Breast epithelium (tissue), 4 donors: ENCODE measurements at places on chromosomes 7 and 10. TPM values are rescaled to one million over a fixed set of nuclear protein-coding genes. Genes with fewer than 3 reads are reported as not detected.

DNA sequence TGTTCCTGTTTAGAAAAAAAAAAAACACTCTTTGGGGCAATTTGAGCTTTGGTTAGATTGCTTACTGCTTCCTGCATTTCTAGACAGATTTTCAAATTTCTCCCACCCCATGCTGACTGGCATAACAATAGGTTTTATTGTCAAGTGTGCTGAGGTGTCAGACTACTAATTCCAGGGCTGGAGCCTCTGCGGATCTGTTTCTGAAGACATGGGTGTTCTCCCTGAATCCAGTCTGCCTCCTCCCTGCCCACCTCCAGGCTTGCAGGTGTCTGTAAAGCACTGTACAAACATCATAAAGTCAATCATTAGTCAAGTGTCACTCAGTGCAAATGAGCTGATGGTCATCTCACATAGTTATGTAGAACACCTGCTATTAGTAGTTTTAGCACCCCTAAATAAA is 292.4 kb downstream of the GATA3 start:
- DNase-seq = no peak
- no peaks in the 10 kb centered on the region for H3K27me3 ChIP-seq
- H3K36me3 ChIP-seq = no peaks in the 10 kb centered on the region
- no peak overlapping the region for H3K4me3 ChIP-seq
- H3K27ac ChIP-seq = no peak overlapping the region

- no peak overlapping the region for H3K4me3 ChIP-seq
- H3K4me1 ChIP-seq = no peaks in the 10 kb centered on the region
- H3K36me3 ChIP-seq = no peaks in the 10 kb centered on the region
- H3K27me3 ChIP-seq = no peaks in the 10 kb centered on the region
- no peak for DNase-seq
Observed at GRCh38 chr7:77367976-77368375, 48.2 kb downstream of the GSAP start.

GRCh38 chr7:156524818-156525597 is 115.6 kb upstream of the RNF32 start:
- H3K36me3 ChIP-seq = no peaks in the 10 kb centered on the region
- H3K4me3 ChIP-seq = no peak overlapping the region
- no peak for DNase-seq

- H3K36me3 ChIP-seq = no peaks in the 10 kb centered on the region
- no peak overlapping the region for H3K27ac ChIP-seq
- H3K4me3 ChIP-seq = no peak overlapping the region
- no peak for DNase-seq
Observed at GRCh38 chr7:47233996-47234395, 347.9 kb downstream of the TNS3 start.

DNA sequence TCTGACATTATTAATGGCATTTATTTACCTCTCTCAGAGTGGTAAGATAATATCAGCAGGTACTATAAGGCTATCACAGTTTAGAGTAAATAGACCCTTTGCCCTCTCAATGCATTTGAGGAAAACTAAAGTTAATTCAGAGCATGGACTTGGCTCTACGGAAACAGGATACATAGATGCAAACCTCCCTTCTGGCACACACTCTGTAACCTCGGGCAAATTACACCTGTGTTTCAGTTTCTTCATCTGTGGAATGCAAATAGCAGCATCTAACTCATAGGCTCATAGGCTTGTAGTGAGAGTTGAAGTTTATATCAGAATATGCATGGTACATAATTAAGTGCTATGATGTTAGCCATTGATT is 5.6 kb downstream of the RAPGEF5 start:
- no peaks in the 10 kb centered on the region for H3K27me3 ChIP-seq
- DNase-seq = no peak
- H3K27ac ChIP-seq = no peak overlapping the region
- H3K4me3 ChIP-seq = no peak overlapping the region
- no peaks in the 10 kb centered on the region for H3K36me3 ChIP-seq

DNA sequence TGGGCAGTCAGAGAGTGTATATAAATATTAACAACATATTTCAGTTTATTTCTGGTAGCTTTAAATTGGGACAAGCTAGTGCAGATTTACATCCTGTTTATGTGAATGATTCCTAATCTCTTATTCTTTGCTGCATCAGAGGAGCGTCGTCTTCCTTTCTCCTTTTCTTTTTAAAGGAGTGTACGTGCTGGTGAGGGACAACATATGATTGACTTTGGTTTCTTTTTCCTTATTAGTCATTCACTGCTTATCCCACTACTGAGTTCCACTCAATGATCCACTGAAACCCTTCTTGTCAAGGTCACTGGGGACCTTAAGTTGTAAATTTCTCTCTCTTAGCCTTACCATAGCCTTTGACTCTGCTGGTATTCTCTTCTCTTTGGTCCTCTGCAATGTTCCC is 116.3 kb downstream of the EXOC4 start:
- no peaks in the 10 kb centered on the region for H3K27me3 ChIP-seq
- H3K36me3 ChIP-seq = no peaks in the 10 kb centered on the region
- DNase-seq = no peak
- H3K4me1 ChIP-seq = no peaks in the 10 kb centered on the region

DNA sequence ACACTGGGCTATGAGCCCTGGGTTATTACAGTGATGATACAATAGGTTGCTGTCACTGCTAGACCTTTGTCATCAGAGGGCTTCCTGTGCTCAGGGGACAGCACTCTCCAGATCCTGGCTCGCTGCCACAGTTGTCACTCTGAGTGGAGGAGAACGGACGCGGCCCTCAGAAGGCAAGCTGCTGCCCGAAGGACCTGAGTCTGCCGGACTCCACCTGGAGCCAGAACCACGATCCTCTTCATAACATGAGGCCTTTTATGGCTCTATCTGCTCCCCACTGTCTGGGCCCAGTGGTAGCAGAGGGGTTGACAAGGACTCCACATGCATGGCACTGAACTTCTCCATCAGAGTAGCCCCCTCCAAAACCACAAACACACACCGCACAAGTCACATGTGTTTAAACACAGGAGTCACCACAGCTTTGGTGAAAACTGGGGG is 94.7 kb upstream of the EFCAB10 start:
- no peak for DNase-seq
- H3K27me3 ChIP-seq = no peaks in the 10 kb centered on the region
- H3K36me3 ChIP-seq = no peaks in the 10 kb centered on the region
- H3K4me1 ChIP-seq = no peaks in the 10 kb centered on the region
- H3K4me3 ChIP-seq = no peak overlapping the region

GRCh38 chr7:8236780-8237407 is 25.1 kb downstream of the ICA1 start:
- no peak overlapping the region for H3K27ac ChIP-seq
- no peak for DNase-seq
- no peak overlapping the region for H3K4me3 ChIP-seq
- no peaks in the 10 kb centered on the region for H3K36me3 ChIP-seq

- no peaks in the 10 kb centered on the region for H3K27me3 ChIP-seq
- H3K36me3 ChIP-seq = no peaks in the 10 kb centered on the region
- H3K27ac ChIP-seq = no peak overlapping the region
- DNase-seq = no peak
Observed at GRCh38 chr7:158731761-158732160, 27.2 kb upstream of the NCAPG2 start.

Gene LRRC27
- total RNA-seq = 6.2 TPM

DNA sequence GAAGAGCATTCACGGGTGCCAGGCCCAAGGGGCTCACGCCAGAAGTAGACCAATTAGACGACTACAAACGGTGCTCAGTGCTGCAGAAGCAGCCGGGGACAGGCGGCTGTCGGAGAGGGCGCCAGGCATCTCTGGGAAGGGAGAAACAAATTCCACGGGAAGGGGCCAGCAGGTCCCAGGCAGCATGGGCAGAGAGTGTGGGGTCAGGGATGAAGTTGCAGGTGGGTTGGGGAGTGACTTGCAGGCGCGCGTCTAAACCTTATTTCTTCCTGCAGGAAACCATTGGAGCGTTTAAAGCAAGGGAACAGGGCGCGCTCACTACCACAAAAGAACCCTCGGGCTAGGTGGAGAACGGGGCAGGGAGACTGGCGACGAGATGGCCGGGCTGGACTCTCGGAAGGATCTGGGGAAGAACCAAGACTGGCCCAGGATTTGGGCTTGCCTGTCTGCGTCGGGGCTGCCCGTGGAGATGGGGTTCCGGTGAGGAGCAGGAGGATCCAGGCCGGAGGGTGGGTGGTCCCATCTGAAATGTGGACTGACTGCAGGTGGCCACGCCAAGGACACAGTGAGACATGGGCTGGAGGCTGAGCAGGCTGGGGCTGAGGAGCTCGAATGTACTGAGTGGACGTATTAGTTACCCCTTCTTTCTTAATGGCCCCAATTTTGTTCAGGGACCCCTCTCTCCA is 116.3 kb upstream of the DIP2C start:
- H3K4me3 ChIP-seq = no peak overlapping the region
- DNase-seq = no peak
- no peaks in the 10 kb centered on the region for H3K4me1 ChIP-seq
- no peaks in the 10 kb centered on the region for H3K27me3 ChIP-seq

Gene ADARB2
- total RNA-seq = 0.32 TPM
